ENCODE measurements at places on chromosomes 2 and 18.

- no peak for DNase-seq
Observed at GRCh38 chr2:3864943-3865865, 161.8 kb downstream of the DCDC2C start.

DNA sequence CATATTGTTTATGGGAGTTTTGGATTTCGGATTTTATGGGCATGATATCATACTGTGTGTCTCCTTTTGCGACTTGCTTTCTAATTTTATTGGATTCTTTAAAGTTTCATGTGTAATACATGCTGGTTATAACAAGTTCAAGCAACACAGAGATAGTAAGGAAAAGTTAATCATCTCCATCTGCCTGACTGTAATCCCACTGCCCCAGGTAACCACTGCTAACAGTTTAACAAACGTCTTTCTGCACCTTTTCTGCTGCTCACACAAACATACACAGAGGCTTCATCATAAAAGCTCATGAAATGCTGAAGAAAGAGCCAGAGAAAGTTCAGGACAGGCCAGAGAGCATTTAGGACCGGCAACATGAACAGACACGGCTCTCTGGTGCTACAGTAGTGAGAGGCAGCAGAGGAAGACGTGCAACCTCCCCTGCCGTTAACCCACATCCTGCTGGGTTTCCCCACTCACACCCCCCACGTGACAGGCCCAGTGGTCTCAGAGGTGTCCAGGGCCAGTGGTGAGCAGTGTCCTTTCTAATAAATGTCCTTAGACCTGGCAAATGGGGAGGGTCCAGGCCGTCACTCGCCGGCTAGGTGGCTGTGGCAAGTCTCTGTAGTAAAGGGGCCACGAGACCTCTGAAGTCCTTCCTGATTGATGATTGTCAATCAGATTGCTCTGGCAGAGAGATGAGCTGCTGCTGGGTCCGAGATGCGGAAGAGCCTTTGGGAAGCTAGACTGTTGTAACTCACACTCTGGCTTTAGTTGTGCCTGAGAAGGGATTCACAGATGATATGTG lies 43.0 kb upstream of the SLC1A4 start:
- no peak for DNase-seq

GRCh38 chr2:23826040-23826439 lies 100.9 kb downstream of the ATAD2B start:
- no peak for DNase-seq

DNA sequence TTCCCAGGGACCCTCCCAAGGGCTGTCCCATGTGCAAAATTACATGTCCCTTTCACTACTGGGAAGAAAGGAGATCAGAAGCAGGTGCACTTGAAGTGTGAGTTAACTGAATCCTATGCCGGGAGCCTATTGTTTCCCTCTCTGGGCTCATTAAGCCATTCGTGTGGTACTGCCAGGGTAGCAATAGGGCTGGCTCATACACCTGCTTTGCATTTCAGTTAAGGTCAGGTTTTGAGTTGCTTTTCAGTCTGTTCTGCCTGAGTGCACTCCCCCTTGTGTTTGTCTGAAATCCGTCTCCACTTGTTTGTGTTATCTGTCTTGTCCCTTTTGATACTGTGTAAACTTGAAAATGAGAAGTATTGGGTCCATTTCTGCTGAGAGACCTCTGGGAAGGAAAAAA lies 1232.6 kb upstream of the NRXN1 start:
- no peak for DNase-seq

GRCh38 chr2:167335541-167335992 lies 447.3 kb downstream of the XIRP2 start:
- no peak for DNase-seq

GRCh38 chr18:55245211-55245614 lies 286.0 kb upstream of the CCDC68 start:
- no peak for DNase-seq

All from neural crest cell (in vitro differentiated cells).